ENCODE measurements at places on chromosomes 1 and 21.

DNA sequence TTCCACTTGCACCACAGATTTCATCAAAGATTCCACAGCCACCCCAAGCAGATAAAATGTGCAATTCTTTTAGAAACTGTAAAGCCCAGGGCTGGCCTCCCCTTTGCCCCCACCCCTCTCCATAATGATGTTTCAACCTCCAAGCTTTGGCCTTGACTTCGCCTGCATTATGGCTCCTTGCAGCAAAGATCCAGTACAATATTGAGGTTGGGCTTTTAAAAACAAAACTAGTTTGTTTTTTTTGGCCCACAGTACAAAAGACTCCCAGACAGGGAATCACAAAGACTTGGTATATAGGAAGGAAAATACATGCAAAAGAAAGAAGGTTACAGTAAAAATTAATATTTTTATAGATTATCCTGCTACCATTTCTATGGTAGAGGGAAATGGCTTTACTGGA is 356.5 kb upstream of the PTBP2 start:
- peak; percentile 40 for DNase-seq

- DNase-seq: no peak
Measured at GRCh38 chr1:11253226-11253625, 9.1 kb downstream of the MTOR start.

GRCh38 chr1:198623752-198624647 is 14.8 kb upstream of the PTPRC start:
- DNase-seq: peak; percentile 83

DNA sequence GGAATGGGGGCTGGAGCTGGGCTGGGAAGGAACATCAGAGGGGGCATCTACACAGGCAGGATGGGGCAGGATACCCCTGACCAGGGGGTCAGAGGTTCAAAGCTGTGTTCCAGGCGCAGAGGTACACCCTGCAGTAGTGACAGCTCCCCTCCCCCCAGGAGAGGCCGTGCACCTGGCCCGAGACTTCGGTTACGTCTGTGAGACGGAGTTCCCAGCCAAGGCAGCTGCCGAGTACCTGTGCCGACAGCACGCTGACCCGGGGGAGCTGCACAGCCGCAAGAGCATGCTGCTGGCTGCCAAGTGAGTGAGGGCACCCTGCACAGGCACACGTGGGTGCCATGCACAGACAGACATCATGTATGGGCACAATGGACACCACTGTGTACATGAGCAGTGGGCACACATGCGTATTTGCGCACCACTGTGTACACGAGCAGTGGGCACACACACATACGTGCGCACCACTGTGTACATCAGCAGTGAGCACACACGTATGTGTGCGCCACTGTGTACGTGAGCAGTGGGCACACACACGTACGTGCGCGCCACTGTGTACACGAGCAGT is 17.4 kb downstream of the TFAP2E start:
- no peak for DNase-seq

DNA sequence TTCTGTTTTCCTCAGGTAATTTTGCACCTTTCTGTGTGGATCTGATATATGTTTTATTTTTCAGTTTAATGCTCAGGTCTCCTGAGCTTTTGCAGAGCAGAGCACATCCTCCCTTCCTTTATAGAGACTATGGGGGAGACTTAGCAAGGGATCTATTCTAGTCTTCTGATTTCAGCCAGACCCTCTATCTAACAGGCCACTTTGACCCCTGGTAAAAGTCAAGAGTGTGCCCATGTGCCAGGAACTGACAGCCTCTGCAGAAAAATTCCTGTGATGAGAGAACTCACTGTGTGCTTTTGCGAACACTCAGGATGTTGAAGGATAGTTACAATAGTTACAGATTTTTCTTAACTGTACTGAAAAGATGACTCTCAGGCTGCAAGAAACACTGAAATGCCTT is 123.3 kb downstream of the NOS1AP start:
- no peak for DNase-seq

GRCh38 chr21:45284456-45284741 is 3.3 kb downstream of the POFUT2 start:
- no peak for DNase-seq

DNA sequence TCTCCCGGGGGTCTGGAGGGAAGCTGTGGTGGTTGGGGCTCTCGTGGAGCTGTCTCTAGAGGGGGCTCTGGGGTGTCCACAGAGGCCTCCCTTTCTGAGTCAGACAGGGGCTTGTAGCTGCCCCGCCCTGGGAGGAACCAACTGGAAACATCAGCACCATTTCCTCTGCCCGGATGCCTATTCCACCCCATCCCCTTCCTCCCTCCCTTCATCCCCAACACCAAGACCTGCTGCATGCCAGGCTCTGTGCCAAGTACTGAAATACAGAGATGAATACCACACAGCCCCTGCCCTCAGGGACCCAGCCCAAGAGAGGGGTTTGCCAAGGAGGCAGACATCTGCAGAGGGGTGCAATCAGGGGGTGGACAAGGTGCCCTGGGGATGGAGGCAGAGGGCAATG is 125.6 kb upstream of the ADAR start:
- no peak for DNase-seq

DNA sequence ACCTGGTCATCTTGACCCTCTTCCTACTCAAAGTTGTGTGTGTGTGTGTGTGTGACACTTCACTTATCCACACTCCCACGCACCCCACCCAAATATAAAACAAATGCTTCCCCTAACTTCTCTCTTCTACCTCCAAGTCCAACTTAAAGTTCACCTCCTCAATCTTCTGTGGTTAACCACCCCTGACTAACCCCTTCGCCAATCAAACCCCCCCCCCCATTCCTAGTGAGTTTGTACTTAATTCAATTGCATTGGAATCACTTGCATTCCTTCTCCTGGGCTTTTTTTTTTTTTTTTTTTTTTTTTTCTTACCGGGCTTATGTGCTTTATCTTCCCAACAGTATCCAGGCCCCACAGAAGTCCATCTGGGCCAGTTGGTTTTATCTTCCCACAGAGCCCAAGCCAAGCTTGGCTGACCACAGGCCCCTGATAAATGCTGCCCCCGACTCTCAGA is 78.4 kb downstream of the CD58 start:
- peak; percentile 78 for DNase-seq

DNA sequence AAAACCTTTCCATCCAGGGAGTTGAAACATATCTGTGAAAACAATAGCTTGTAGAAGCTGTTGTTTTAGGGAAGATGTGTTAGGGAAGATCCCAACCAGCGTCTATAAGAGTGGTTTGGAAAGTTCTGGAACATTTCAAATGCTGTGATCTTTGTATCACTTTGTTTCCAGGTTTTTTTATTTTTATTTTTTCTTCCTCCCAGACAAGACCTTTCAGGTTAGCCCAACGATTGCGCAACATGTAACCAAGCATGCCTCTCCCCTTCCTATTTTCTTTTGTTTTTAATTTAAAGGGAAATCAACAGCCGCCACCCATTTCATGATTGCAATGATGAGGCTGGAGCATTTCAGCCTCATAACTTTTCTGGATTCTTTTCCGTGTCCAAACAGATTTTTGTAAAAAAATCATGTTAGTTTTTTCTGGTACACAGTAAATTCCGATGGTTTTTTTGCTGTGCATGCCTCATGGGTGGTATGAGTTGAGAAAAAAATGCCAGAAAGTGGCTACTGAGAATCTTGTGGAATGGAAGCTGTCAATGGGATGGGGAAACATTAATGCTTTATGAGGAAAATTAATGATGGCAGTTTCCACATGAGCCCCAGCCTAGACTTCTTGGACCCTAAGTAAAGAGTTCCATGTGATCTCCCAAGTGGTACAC is 109.3 kb downstream of the RUNX1 start:
- DNase-seq: peak; percentile 68

GRCh38 chr21:33968080-33968994 is 52.7 kb upstream of the ATP5PO start:
- peak; percentile 88 for DNase-seq
